T-helper 17 cell (primary cell): ENCODE measurements at places on chromosomes 5 and 9. TPM values are rescaled to one million over a fixed set of nuclear protein-coding genes. Genes with fewer than 3 reads are reported as not detected.

DNA sequence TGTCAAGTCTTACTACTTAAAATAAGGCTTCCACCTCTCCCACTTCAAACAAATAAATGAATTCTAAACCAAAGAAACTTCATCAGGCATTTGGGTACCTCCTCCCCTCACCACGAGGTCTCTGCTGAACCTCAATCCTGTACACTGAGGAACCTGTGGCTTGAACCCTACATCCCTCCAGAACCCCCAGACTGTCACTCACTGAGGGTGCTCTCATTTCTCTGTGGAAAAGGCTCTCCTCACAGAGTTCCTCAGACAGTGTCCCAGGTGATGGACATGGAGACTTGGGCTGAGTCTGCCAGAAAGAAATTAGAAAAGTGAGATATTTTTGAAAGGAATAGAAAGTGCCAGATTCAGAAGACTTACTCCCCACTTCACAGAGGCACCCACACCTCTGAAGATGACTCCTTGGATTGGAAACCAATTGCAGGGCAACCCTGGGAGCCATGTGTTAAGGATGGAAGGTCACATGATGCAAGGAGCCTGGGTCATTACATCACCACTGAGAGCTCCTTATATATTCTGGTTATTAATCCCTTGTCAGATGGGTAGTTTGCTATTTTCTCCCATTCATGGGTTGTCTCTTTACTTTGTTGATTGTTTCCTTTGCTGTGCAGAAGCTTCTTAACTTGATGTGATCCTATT lies 19.8 kb downstream of the MLANA start:
- H3K4me1 ChIP-seq, result peaks cover 5% of the 10 kb centered on the region
- no peak overlapping the region for H3K27ac ChIP-seq
- H3K4me3 ChIP-seq, result no peak overlapping the region
- peaks cover 2% of the 10 kb centered on the region for H3K36me3 ChIP-seq
- DNase-seq, result no peak
- H3K27me3 ChIP-seq, result no peaks in the 10 kb centered on the region

DNA sequence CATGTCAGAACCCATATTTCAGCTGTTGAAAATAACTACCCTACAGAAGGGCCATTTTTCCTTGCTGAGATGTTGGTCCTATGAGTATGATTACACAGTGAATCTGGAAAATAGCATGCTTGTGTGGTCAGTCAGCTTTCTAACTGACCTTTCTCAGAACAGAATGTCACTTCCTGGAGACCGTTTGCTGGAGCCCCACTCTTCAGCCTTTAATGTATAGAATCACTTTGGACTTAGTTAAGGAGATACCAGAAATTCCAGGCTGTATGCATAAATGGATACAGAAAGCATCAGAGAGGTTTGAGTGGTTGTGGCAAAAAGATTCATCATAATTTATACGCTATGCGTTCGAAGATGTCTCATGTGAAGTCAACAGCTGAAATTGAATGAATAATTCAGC lies 488.1 kb downstream of the EBF1 start:
- no peaks in the 10 kb centered on the region for H3K4me1 ChIP-seq
- no peak overlapping the region for H3K27ac ChIP-seq
- no peak for DNase-seq

GRCh38 chr5:176810687-176811501 lies 535 bp downstream of the UNC5A start:
- peaks cover 14% of the 10 kb centered on the region for H3K4me1 ChIP-seq
- H3K27ac ChIP-seq, result no peak overlapping the region
- peak overlapping the region; percentile 86 for H3K4me3 ChIP-seq
- H3K36me3 ChIP-seq, result peaks cover 3% of the 10 kb centered on the region
- DNase-seq, result no peak

GRCh38 chr5:131943916-131944315 lies 1.5 kb downstream of the MEIKIN start:
- no peak for DNase-seq
- no peaks in the 10 kb centered on the region for H3K4me1 ChIP-seq
- no peaks in the 10 kb centered on the region for H3K27me3 ChIP-seq
- H3K36me3 ChIP-seq, result peaks cover 3% of the 10 kb centered on the region

Gene RNF183
- total RNA-seq, result not detected

DNA sequence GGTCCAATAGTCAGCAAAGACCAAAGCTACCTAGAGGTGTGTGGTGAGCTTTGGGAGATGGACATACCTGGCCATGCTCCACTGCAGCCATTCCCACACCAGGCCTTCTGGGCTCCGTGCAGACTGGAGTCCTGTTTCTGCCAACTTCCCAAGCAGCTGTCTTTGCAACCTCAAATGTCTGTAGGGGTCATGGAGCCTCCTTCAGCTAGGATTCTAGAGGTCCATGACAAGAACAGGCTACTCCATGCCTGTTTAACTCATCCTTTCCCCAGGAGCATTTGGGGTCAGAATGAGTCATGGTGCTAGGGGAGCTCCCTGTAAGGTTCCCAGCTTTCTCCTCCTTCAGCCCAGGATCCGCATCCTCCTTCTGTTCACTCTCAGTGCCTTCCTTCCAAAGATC lies 17.1 kb downstream of the VPS13A start:
- H3K36me3 ChIP-seq, result peaks cover 2% of the 10 kb centered on the region
- H3K4me1 ChIP-seq, result peaks cover 46% of the 10 kb centered on the region
- no peak for DNase-seq
- H3K27ac ChIP-seq, result no peak overlapping the region
- H3K4me3 ChIP-seq, result no peak overlapping the region
- no peaks in the 10 kb centered on the region for H3K27me3 ChIP-seq

DNA sequence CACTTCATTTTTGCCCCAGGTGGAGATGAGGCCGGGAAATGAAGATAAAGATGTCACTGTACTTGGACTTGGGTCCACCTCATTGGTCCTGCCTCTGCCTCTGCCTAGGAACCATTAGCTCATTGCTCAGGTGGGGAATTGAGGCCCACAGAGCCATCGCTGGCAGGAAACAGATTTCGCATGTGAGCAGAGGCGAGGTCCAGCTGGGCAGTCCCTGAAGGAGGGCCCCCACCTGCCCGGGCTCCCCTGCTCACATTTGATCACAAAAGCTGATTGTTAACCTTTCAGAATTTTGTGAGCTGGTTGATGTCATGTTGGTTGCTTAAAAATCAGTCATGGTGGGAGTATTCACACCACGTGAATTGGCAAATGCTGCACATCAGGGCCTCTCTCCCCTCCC lies 273.8 kb upstream of the MVB12B start:
- H3K4me3 ChIP-seq, result no peak overlapping the region
- no peaks in the 10 kb centered on the region for H3K4me1 ChIP-seq
- no peaks in the 10 kb centered on the region for H3K36me3 ChIP-seq
- H3K27ac ChIP-seq, result no peak overlapping the region

Gene RIOK2
- 16.9 TPM for total RNA-seq

DNA sequence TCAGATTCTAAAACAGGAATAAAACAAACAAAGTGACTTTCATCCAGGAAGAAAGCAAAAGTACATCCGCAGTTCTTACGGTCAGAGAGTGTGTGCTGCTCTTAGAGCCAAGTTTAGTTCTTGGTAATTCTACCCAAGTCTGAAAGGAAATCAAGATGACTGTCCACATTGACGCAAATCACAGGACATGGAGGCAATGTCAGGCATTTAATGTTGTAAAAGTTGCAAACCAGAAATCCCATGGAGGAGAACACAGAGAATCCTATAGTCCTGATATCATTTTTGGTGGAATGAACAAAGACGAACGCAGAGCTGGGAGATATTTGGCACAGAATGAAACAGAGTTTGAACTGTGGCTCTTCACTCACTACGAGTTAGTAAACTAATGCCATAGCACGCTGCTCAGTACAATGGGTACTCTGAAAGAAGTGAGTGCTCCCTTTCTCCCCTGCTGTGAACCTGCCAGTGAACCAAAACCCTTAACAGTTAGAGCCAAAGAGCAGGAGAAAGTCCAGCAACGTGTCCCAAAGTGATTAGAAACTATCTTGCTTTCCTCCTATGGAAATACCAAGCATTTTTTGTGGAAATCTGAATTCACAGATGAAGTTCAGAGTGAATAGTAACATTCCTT lies 74.3 kb downstream of the MUSK start:
- H3K4me3 ChIP-seq, result no peak overlapping the region
- H3K36me3 ChIP-seq, result no peaks in the 10 kb centered on the region
- H3K27ac ChIP-seq, result no peak overlapping the region
- H3K27me3 ChIP-seq, result no peaks in the 10 kb centered on the region

Gene MARVELD2
- 0.12 TPM for total RNA-seq

Gene SHROOM1
- total RNA-seq, result 0.20 TPM

DNA sequence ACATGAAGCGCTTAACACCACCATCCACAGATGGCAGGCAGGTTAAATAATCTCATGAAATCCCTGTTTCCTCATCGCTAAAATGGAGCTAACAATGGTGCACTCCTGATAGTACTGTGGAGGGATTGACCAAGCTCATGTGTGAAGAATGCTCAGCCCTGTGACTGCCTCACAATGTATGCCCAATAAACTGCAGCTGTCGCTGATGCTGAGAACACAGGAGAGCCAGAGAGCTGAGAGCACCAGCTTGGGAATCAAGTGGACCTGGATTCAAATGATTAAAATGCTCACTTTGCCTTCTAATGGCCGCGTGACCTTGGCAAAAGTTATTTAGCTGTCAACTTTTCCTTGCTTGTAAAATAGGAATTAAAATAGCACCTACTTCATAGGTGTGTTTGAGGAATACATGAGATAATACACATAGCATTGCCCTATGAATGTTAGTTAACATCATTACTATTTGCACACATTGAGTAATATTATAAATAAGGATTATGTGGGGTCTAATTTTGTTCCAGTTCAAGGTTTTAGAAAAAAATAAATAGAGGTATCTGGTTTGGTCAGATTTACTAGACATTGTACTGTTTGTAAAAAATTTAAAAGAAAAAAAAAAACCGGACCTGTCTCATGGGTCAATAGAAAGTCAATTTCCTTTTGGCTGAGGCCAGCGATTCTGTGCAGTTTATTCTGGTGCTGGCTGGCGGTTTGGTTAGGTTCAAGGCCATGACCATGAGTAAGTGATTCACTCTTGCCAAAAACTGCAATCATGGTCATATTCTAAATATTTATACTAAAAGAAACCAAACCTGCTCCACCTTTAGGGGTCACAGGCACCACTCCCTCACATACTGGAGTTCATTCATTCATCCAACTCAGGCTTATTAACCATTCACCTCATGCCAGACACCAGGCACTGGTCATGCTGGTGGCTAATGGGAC lies 101.3 kb downstream of the SH3TC2 start:
- peaks cover 6% of the 10 kb centered on the region for H3K36me3 ChIP-seq
- H3K27me3 ChIP-seq, result peaks cover 17% of the 10 kb centered on the region
- peaks cover 9% of the 10 kb centered on the region for H3K4me1 ChIP-seq
- H3K27ac ChIP-seq, result no peak overlapping the region
- H3K4me3 ChIP-seq, result no peak overlapping the region

Gene HMGCS1
- total RNA-seq, result 97.5 TPM

DNA sequence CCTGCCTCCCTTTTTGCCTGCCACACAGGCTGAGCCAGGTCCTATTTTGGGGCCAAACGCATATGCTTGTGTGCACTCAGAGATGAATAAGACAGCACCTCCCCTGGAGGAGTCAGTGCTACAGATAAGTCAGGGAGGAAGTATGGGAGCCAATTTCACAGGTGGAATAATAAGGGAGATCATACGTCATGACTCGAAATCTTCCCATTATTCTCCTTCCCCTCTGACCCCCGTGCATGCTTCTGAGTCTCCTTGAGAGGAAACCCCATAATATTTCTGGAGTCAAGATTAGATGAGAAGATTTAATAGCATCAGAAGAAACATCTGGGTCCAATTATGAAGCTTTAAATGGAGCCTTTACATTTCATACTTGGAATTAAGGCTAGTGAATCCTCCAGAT lies 15.1 kb upstream of the ZCCHC7 start:
- peaks cover 7% of the 10 kb centered on the region for H3K36me3 ChIP-seq
- no peak overlapping the region for H3K27ac ChIP-seq
- H3K4me3 ChIP-seq, result no peak overlapping the region
- H3K27me3 ChIP-seq, result peaks cover 18% of the 10 kb centered on the region
- no peak for DNase-seq

Gene PIP5KL1
- 2.1 TPM for total RNA-seq
